Cortex of kidney (tissue), 1 donor: ENCODE measurements at places on chromosomes 1 and 21.

DNA sequence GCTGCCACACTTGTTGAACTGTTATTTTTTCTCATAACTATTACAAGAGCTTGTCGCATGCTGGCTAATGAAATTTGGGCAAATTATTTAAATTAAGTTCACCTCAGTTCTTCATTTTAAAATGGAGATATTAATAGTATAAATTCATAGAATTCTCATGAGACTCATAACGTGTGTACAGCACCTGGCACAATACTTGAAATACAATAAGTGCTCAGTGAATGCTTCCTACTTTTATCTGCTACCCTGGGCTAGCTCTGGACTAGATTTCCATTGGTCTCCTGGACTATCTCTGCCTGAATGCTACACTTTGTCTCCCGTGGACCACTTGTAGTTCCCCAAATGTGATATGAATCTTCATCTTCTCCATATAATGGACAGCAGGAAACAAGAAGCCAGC lies 919 bp downstream of the SLAMF6 start:
- DNase-seq: no peak

- DNase-seq: no peak
These were observed 68.3 kb upstream of the SIM2 start for GRCh38 chr21:36630485-36631206.

DNA sequence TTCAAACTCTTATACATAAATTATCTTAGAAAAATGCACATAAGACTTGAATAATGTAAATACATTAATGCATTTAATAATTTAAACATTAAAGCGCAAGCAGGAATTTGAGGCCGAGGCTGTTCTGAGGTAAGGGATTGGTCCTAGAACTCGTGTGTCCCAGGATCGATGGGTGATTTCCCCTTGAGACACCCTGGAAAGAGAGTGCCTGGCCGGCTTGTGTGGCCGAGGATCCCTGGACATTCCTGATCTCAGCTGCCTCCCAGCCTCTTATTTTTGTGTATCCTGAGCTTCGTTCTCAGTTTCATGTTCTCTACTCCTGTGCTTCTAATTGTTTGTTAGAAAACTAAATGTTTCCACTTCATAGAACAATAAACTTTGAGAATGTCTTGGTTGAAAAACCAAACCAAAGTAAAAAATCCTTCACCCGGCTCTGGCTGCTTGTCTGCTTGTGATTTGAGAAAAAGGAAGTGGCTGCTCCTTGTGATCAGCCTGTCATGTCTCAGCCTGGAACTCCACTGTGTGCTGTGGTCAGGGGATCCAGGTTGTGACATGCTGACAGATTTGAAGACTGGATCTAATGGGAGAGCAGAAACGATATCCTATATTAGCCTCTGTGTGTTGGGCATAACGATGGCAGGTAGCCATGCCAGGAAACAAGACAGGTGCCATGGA lies 40.7 kb downstream of the PEX14 start:
- DNase-seq: no peak

GRCh38 chr21:16084776-16085364 lies 355.1 kb downstream of the USP25 start:
- no peak for DNase-seq

- no peak for DNase-seq
These were observed 12.4 kb downstream of the C1orf116 start for GRCh38 chr1:207020065-207020708.

GRCh38 chr1:235019961-235020360 lies 108.7 kb downstream of the TOMM20 start:
- DNase-seq: no peak

DNA sequence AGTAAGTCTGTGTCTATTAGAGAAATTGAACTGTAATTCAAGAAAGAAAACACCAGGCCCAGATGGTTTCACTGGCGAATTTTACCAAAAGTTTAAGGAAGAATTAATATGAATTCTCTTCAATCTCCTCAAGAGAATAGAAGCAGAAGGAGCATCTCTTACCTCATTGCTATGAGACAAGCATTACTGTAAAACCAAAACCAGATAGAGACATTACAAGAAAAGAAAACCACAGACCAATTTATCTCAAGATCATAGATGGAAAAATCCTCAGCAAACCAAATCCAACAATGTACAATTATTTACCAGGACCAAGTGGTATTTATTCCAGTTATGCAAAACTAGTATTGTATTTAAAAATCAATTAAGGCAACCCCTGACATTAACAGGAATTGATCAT lies 160.6 kb downstream of the LIPI start:
- no peak for DNase-seq

- no peak for DNase-seq
These were observed 13.3 kb upstream of the CHI3L2 start for GRCh38 chr1:111214074-111214801.

DNA sequence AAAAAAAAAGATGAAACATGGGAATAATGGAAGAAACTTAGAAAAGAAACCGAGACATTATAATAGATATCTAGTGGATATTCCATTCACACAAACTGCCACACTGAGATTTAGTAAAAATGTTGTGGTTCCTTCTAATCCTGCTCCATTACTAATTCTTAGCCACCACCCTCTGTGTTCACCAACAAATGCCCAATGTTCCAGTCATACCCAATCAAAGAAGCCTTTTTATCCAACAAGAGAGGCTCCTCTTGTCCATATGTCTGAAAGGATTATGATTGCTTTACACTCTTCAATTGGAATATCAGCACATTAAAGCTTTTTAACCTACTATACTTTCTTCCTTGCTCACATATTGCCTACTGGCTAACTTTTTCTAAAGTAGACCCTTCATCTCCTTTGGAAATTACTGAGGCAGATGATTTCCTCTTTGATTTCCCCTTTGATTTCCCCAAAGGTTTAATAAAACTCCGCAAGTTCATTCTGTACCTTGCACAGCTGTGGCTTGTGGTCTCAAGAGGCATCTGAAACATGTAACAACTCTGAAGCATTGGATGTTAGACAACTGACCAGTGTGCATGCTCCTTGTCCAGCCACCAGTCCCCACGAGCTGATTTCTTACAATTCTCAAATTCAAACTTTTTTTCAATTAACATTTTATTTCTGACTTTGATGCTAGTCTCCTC lies 305.6 kb upstream of the LYPLAL1 start:
- DNase-seq: no peak

DNA sequence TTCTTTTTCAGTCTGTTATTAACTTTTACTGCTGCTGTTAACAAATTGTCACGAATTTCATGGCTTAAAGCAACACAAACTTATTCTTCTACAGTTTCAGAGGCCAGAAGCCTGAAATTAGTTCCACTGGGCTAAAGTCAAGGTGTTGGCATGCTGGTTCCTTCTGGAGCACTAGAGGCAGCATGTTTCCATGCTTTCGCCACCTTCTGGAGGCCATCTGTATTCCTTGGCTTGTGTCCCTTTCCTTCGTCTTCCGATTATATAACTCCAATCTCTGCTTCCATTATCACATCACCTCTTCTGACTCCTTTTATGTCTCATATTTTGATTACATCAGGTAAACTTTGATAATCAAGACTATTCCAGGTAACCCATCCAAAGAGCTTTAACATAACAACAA lies 1742.1 kb downstream of the BRINP3 start:
- DNase-seq: no peak

DNA sequence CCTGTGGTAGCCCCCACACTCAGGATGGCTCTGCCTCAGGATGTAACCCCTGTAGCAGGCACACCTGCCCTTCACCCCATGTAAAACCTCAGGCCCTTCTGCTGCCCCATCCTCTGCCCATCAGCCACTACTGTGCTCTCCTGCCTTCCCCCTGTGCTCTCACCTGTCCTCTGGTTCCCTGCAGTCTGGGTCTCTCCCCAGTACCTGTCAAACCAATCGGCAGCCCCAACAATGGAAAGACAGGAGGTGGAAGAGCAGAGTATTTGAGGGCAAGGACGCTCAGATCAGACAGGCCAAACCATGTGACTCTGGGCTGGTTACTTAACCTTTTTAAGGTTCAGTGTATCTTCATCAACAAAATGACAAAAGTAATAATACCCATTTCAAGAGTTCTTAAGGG lies 30.9 kb downstream of the SMIM12 start:
- no peak for DNase-seq

DNA sequence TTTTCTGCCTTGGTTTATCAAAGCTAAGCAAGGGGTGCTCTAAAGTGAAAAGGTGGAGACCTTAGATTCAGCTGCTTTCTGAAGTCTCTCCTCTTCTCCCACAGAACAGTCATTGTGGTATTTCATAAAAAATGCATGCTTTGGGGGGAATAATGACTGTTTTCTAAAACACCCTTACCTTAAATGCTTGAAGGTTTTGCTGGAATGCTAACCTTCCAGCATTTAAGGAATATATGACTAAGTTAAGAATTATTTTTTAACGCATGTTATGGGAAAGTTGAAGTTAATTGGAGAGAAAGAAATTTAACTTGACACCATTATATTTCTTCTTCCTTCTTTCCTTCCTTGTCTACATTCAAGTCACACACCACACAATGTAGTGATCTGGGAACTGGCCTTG lies 162.5 kb downstream of the ROR1 start:
- DNase-seq: no peak

DNA sequence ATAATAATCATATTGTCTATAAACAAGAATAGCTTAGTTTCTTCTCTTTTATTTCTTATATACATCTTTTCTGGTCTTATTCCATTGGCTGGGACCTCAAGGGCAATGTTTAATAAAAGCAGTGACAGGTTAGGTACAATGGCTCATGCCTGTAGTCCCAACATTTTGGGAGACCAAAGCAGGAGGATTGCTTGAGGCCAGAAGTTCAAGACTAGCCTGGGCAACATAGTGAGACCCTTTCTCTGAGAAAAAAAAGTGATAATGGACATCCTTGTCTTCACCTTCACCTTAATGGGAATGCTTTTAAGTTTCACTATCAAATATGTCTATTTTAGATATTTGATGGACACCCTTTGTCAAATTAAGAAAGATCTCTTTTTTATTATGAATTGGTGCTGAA lies 8.1 kb downstream of the B3GALT5 start:
- no peak for DNase-seq

- no peak for DNase-seq
These were observed 105.8 kb upstream of the RALGPS2 start for GRCh38 chr1:178619042-178619927.

DNA sequence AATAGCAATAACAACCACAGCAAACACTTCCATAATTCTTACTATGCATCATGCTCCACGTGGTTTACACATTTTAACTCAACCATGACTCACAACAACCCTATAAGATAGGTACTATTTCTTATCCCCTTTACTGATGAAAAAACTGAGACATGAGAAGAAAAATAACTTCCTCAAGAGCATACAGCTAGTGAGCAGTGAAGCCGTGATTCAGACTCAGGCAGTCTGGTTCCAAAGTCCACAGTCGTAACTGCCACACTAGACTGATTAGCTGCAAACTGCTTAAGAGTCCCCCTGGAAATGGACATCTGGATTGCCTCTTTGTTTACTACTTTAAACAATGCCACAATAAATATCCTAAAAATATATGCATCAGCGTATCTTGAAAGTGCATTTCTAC lies 55.7 kb downstream of the PLD5 start:
- DNase-seq: no peak

DNA sequence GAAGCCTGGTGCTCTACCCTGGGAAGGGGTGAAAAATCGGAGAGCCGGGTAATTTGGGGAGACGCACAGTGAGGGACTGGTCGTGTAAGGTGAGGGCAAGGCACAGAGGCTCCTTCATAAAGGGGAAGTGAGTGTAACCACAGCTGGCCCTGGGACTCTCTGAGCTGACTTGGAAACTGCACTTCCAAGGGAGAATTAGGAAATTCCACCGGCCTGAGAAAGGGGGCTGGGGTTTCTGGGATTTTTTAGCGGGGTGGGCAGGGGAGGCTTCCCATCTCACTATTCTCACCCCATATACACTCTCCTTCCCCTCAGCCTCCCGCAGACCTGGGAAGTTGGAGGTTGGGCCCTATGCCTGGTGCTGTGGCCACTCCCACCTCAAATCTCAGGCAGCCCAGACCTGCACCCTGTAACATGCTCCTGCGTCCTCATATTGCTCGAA lies 88.3 kb upstream of the IPO9 start:
- no peak for DNase-seq

GRCh38 chr1:234307726-234308125 lies 65.5 kb upstream of the COA6 start:
- DNase-seq: no peak

DNA sequence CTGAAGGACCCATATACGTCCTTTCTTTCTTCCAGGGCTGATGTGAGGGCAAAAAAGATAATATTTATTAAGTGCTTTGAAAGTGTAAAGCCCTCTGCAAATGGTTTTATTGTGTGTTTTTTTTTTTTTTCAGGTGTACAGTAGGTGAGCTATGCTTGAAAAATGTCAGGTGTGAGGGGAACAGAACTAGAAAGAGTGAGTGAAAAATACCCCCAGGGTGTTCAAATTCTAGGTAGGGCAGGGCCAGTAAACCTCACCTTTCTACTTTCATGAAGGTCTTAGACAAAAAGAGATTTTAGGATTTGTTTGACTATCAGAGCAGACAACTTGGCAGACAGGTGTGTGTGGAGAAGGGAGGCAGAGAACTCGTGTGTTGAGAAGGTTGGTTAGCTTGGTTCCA lies 51.3 kb downstream of the ARHGEF11 start:
- no peak for DNase-seq

DNA sequence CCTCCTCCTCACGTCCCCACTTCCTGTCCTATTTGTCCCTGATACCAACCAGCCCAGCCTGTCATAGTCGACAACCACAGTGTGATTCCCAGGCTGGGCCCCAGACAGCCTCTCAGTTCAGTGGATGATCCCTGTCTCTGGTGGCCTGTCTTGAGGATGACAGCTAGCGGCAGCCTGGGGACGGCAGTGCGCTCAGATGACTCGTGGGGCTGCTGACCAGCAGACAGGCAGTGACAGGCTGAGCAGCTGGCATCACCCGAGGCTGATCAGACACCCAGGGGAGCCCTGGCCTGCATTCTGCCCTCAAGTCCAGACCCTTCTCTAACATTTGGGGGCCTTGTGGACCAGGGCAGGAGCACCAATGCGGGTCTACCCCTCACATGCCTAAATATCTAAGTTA lies 21.0 kb downstream of the NKAIN1 start:
- no peak for DNase-seq

GRCh38 chr1:111856411-111857185 lies 100.9 kb downstream of the DDX20 start:
- DNase-seq: no peak

DNA sequence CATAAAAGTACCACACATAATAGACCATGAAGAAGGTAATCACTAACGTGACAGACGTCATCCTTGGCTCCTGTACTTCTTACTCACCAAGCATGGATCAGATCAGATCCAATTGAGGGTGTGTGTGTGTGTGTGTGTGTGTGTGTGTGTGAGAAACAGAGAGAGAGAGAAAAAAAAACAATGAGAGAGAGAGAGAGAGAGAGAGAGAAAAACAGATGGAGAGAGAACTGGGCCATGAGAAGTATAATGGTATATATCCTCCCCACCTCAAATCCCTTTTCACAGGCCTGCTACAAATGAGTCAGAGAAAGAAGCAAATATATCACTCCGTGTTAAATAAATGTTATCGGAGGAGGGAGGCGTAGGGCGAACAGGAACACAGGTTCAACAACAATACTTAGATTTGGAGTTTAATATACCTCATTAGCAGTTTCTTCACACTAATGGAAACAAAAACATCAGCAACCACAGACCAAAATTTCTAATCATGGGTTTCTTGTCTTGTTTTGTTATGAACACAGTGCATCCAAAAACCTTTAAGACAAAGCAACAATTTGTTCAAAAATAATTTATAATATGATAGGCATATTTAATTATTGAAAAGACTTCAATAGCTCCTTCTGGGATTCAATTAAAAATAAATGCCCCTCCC lies 45.3 kb downstream of the TIAM1 start:
- no peak for DNase-seq
